ENCODE measurements at places on chromosomes 5 and 9.

DNA sequence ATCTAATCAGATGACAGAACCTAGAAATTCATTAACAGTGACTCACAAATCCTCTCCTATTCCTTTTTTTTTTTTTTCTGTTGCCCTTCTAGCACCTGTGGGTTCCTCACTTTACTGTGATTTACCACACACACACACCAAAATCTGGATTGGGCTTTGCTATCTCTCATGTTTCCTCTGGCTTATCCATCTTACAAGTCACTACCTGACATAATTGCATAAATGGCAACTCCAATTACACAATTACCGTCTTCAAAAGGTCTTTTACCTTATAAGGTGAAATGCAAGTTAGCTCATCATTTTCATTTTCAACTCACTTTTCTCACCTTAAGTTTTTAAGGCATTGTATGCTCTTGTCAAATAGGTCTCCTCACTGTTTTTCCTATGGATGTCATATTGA, 426.3 kb upstream of the MEF2C start:
- DNase-seq: no peak

DNA sequence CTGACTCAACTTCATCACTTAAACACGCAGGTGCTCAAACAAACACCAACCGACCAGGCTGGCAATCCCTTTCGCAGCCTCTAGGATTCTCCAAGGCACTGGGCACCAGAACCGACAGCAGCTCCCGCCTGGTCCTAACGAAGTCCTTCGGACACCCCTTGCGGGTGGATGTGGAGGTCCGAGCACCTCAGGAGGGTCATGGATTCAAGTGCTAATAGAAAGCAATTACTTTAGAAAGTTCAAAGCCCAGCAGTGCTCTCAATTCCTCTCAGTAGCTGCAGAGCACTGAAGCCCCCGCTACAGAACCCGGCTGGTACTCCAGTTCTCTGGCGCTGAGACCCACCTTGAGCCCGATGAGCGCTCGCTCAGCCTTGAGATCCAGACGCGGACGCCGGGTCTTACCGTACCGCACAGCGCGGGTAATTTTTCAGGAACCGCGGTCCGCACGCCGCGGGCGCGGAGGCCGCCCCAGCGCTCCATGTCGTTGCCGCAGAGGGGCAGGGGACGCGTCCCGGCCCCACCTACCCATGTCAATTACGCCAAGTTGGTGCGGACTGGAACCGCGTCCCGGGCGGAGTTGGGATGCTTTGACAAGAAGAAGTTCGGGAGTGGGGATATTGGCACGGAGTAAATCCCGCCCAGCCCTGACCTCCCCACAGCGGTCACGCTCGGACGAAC, 638 bp downstream of the MARCHF3 start:
- DNase-seq: peak; percentile 40

DNA sequence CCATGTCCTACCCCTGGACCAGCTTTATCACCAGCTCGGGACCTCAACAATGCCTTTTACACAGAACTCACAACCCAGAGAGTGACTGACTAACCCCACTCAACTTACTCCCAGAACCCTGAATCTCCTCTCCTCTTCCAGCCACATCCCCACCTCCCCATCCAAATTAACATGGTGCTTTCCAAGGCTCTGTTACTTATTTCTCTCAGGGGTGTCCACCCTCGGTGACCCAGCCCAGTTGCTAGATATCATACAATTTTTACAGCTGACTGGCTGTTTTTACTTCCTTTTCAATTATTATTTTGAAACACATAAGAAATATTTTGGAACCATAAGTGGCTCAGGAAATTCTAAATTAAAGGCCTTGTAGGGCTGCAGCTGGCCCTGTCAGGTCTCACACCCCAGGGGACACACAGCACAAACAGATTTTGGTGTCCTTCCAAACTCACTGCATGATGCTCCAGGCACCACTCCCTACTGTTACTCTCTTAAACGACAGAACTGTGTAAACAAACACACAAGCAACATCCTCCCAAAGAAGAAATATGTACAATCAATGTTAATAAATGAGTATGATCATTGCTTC, 180.6 kb downstream of the ADAMTS12 start:
- DNase-seq: no peak

DNA sequence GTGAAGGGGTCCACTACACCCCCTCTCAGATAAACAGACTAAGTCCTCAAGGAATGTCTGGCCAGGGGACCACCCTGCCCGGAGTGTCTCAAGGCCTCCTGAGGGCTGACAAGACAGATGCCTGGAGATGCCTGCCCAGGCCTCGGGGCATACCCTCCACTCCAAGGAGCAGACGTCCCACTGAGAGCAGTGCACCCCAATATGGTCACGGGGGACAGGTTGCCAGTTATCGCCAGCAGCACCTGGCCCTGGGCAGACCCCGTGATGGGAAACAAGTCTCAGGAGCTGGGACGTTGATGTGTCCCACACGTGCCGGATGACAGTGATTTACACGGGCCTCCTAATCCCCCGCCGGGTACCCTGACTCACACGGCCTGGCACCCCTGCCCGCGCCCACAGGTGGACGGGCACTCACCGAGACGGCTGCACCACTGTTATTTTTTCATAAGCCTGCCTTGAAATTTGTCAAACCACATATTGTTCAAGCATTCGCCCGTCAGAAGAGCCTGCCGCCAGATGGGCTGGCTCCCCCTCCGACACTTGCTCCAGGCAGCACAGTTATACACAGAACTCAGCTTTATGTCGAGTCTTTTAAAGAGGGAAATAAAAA, 43.9 kb downstream of the BARX1 start:
- no peak for DNase-seq

DNA sequence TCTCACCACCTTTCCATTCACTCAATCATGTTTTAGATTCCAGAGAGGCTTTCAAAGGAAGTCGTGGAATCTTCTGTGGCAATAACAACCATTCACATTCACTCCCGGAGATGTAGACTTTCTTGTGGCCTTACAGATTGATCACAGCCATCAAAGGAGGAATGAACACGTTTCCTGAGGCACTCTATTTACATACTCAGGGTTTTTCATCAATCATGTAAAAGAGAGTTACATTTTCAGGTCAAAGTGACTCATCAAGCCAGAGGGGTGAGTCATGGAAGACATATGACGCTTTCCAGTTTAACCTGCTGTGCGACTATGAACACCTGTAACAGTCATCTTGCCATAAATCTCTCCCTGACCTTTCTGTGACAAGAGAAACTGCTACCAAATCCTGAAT, 39.3 kb upstream of the RAD23B start:
- DNase-seq: peak; percentile 48

GRCh38 chr5:94243612-94244011, 374.8 kb downstream of the KIAA0825 start:
- no peak for DNase-seq

DNA sequence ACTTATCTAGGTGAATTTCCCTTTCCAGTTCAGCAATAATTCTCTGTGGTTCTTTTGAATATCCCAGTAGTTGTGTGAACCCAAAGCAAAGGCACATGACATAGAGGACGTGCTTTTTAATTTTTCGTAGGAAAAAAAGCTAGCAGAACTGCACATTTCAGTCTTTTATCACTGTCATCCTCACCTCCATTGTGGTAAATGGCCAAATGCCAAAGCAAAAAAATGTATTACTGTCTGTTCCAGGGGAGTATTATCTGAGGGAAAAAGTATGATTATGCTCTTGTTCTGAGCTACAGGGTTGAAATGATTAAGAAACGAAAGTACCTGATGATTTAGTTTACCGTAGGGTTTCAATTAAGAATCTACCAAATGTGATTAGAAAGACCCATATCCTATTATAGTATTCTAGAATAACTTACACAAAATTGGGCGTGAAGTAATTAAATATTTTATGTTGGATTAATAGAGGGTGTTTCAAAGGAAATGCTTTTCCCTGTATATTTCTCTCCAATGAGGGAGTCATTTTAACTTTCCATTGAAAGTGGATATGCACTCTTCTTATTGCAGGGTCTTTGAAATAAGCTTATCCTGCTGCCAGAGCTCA, 62.7 kb downstream of the CAVIN4 start:
- no peak for DNase-seq
